ENCODE measurements at places on chromosomes 7 and 10.
A peak's percentile ranks its signal among the peaks of the same experiment; 100 is the strongest.

GRCh38 chr10:133459454-133460207 is 5.9 kb downstream of the SCART1 start:
- DNase-seq = no peak

DNA sequence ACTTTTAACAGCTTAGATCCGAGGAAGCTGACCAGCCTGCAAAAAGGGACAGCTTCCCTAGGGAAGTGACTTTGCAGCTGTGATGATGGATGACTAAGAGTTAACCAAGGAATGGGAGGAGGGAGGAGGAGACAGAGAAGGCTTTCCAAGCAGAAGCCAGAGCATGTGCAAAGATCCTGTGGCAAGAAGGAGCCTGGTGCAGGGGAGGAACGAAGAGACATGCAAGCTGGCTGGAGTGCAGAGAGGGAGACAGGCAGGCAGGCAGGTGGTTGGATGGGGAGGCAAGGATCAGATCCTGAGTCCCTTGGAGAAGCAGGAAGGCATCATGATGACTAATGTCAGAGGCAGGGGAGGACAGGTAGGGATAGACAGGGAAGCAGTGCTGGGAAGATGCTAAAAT is 148.8 kb downstream of the PFKFB3 start:
- DNase-seq = no peak

DNA sequence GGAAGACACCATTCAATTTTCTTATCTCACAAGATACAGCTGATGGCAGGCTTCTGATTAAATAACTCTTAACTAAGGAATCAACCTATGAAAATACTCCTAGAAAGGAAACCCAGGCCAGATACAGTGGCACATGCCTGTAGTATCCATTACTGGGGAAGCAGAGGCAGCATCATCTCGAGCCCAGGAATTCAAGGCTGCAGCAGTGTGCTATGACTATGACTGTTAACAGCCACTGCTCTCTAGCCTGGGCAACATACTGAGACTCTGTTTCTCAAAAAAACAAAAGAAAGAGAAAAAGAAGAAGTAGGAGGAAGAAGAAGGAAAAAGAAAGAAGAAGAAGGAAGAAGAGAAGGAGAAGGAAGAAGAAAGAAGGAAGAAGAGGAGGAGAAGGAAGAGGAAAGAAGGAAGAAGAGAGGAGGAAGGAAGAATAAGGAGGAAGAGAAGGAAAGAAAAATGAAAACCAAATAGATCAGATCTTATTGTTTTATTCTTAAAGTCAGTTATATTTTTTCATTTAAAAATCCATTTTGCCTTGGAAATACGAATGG is 18.0 kb downstream of the DPY19L1 start:
- DNase-seq = no peak

GRCh38 chr10:114631090-114631665 is 26.9 kb downstream of the ABLIM1 start:
- DNase-seq = no peak

DNA sequence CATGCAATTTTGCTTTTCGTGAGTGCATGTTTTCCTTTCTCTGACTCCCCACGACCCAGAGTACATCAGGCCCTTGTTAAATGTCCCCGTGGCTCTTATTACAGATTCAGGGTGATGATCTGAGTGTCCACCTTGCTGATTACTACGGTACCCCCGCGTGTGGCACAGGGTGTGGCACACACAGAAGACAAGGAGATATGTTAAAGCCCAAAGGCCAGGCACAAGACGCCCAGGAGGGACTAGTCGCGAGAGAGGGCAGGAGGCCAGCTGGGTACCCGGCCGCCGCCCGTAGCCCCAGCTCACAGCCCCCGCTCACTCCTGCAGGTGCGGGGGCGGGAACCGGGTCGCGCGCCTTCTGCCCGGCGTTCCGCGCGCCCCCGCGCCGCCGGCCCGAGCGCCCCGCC is 281 bp upstream of the EXOC6 start:
- DNase-seq = no peak

DNA sequence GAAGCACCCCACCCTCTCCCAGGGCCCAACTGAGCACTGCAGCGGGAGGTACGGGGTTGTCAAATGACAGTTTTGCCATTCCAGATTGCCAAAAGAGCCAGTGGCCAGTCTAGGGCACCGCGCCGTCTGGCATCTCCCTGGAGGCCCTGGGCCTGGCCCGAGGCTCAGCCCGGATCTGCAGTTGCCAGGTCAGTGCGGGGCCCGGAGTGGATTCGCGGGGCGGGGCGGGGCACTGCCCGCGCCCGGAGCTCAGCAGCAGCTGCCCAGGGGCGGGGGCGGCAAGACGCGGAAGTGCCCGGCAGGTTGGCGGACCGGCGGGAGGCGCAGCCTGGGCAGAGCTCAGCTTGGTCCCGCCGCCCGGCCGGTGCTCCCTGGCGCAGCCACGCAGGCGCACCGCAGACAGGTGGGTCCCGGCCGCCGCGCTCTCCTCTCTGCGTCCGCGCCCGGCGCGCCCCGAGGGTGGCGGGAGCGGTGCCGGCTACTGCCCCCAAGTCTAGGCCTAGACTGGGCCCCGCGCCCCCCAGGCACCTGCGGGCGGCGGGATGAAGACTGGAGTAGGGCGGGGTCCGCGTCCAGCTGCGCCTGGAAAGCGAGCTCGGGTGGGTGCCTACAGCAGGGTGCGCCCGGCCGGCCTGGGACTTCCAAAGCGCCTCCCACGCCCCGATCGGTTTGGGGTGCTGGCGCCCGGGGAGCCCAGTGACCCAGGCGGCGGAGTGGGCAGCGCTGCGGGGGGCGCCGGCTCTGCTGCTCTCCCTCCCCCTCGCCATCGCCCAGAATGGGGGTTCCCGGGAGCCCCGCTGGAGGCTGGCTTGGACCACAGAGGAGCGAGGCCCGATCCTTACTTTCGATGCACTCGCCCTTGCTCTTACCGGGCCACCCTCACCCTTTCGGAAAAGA is at the start of gene IRF5:
Gene IRF5, plus strand, starts transcription at position 281 of the 897 bp plus-strand sequence. CDS start 4,155 bp downstream, outside the sequence.
- no peak for DNase-seq

DNA sequence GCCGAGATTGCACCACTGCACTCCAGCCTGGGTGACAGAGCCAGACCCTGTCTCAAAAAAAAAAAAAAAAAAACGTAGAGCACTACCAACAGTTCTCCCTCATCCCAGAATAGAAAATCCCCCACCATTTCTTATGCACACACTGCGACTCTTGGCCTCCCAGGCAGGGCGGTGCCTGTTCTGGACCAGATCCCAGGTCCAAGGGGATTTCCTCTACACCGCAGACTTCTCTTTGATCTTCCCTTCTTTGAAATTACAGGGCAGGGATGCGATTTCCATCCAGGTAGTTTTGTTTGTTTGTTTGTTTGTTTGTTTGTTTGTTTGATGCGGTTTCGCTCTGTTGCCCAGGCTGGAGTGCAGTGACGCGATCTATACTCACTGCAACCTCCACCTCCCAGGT is 91.8 kb downstream of the SEPTIN14 start:
- DNase-seq = no peak

DNA sequence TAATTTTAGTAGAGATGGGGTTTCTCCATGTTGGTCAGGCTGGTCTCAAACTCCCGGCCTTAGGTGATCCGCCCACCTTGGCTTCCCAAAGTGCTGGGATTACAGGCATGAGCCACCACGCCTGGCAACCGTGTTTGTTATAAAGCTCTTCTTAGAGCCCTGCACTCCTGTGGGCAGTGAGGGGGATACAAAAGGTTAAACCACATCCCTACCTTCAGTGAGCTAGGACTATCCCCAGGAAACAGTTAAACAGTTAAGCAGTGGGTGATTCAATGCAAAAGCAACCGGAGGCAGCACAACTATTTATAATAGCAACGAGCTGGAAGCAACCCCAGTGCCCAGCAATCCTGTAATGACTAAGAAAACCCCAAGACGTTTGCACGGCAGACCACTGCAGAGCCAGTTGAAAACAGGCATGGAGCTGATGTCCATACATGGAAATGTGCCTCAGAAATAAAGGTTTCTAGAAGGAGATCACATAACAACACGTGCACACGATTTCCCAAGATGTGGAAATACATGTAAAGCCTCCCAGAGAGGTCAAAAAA is 107.2 kb upstream of the LYZL2 start:
- peak; percentile 78 for DNase-seq

DNA sequence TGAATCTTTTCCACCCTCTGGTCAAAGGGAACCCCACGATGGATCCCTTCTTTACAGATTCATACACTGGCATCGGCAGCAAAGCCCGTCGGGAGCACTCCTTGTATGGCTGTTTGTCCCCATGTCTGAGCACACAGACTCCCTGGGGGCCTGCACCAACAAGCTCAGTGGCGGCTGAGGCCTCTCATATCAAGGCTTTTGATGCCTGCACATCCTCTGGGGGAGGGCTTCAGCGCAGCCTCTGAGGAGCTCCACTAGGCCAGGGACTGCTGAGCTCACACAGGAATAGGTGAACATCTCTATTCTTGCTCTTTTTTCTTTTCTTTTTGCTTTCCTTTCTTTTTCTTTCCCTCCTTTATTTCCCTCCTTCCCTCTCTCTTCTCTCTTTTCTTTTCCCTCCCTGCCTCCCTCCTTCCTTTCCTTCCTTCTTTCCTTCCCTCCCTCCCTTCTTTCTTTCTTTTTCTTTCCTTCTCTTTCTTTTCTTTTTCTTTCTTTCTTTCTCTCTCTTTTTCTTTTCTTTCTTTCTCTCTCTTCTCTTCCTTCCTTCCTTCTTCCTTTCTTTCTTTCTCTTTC is 174.6 kb downstream of the CCDC3 start:
- no peak for DNase-seq

DNA sequence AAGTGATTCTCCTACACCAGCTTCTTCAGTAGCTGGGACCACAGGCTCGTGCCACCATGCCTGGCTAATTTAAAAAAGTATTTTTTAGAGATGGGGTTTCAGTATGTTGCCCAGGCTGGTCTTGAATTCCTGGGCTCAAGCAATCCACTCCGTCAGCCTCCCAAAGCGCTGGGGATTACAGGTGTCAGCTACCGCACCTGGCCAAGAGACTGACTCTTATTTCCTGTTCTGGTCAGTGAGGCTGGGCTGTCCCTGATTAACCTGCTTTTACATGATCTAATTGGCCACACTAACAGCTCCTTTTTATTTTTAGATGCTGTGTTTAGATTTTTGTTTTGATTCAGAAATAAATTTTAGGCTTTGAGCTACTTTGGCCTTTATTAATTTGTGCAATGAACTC is 203.9 kb downstream of the NXPH1 start:
- no peak for DNase-seq

- DNase-seq = no peak
Measured at GRCh38 chr10:31426401-31426800, 107.4 kb downstream of the ZEB1 start.

DNA sequence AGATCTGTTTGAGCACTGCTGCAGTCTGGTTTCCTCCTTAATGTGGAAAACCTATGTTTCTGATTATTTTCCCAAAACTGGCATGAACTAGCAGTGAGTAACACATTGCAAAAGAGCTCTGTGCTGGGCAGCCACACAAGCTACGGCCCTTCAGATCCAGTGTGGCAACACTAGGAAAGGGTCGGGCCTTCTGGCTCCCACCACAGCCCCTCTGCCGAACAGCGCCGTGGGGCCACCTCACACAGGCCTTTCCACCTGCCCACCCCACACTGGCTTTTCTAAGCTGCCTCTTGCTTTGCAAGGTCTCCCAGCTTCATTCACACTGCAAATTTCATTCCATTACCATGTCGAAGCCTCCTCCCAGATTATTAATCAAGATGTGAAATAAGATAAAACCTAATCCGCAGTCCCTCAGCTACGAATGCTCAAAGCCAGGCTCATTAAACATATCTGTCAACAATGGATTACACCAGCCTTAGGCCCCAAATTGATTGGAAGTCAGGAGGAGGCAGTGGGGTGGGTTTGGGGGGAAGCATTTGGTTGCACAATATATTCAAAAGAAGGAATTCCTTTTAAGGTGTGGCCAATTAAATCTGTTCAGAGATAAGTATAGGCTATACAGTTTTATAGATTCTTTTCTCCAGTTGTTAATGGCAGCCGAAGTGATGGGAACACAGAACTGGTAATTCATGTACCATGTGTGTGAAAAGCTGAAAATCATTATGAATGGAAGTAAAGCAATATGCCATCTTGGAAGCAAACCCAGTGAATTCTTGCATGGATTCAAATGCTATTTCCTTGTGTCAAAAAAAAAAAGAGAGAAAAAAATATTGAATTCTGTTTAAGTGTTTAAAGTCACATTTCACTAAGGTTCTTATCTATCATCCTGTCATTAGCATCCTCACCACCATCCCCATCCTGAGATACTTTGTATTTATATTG is 223.7 kb downstream of the MTERF1 start:
- DNase-seq = no peak

DNA sequence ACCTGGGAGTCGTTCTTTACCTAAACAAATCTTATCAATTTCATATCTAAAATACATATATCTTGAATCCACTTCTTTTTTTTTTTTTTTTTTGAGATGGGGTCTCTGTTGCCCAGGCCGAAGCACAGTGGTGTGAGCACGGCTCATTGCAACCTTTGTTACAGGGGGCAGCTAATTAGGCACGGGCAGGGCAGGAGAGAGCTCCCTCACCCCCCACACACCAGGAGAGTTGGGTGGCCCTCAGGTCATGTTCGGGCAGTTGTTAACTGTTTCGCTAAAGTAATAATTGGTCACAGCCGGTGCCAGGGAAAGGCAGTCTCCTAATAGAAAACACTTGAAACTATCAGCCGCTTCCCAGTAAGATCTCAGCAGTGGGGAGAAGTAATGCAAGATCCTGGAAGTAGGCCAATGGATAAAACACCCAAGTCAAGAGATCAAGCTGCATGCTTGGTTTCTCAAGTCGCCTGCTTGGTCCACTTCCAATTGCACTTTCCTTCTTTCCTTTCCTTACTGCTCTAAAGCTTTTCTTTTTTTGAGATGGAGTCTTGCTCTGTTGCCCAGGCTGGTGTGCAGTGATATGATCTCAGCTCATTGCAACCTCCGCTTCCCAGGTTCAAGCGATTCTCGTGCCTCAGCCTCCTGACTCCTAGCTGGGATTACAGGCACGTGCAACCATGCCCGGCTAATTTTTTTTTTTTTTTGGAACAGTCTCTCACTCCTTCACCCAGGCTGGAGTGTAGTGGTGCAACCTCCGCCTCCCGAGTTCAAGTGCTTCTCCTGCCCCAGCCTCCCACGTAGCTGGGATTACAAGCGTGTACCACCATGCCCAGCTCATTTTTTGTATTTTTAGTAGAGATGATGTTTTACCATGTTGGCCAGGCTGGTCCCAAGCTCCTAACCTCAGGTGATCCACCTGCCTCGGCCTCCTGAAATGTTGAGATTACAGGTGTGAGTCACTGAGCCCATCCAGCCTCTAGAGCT is 21.3 kb upstream of the EFCAB10 start:
- DNase-seq = no peak

GRCh38 chr7:117796889-117797288 is 76.4 kb downstream of the CTTNBP2 start:
- DNase-seq = no peak

DNA sequence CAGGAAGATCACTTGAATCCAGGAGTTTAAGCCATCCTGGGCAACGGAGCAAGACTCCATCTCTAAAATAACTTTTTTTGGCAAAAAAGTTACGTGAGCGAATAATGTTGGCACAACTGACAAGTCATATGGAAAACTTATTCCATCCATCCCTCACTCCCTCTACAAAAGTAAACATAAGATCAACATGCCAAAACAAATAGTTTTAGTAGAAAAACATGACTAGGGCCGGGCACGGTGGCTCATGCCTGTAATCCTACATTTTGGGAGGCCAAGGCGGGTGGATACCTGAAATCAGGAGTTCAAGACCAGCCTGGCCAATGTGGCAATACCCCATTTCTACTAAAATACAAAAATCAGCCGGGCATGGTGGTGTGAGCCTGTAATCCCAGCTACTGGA is 25.6 kb downstream of the SLC25A16 start:
- DNase-seq = no peak
